Right renal pelvis (tissue), 4 donors: ENCODE measurements at places on chromosomes 16 and 17.

DNA sequence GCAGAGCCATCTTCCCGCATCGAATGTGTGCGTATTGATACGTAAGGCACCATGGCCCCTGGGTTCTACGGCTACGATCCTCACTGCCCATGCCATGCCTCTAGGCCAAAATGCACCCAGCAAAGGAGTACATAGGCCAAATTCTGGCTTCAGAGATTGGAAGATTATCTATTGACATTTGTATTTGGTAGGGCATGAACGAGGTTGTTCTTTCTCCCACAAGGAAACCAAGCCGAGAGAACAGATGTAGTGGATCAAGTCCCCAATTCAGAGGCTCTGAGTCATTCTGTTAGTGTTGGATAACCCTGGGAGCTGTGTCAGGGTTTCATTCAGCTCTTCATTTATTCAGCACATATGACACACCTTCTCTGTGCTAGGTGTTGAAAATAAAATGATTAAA lies 36.5 kb downstream of the HOXB1 start:
- no peak for DNase-seq

- DNase-seq, result peak; percentile 86
These were observed at the start of gene RAB34 for GRCh38 chr17:28717578-28718332. RAB34 (minus strand) TSS chr17:28717868; CDS start chr17:28717266, 602 bp downstream.

DNA sequence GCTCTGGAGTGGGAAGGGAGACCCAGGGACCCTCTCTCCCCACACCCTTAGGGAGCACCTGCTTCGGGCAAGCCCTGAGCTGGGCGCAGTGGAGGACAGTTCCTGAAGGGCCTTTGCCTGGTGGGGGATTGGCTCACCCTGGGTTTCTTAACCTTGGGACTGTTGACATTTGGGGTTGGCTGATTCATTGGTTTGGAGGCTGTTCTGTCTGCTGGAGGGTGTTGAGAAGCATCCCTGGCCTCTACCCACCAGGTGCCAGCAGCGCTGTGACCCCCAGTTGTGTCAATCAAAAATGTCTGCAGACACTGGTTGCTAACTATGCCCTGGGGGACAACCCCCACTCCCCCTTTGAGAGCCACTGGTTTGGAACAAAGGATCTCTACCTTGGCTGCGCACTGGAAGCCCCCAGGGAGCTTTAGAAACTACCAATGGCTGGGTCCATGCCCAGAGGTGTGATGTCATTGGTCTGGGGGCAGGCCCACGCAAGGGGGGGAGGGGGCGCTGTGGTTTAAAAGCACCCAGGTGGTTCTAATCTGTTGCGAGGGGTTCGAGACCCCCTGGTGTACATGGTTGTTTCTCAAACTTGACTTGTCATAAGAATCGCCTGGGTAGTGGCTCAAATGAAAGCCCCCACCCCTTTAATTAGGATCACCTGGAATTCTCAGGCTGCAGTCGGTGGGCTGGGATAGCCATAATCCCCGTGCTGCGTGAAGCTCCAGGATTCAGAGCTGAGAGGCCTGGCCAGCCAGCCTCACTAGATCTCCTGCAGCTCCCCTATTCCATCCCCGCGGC lies 151.9 kb upstream of the GSE1 start:
- DNase-seq, result no peak

DNA sequence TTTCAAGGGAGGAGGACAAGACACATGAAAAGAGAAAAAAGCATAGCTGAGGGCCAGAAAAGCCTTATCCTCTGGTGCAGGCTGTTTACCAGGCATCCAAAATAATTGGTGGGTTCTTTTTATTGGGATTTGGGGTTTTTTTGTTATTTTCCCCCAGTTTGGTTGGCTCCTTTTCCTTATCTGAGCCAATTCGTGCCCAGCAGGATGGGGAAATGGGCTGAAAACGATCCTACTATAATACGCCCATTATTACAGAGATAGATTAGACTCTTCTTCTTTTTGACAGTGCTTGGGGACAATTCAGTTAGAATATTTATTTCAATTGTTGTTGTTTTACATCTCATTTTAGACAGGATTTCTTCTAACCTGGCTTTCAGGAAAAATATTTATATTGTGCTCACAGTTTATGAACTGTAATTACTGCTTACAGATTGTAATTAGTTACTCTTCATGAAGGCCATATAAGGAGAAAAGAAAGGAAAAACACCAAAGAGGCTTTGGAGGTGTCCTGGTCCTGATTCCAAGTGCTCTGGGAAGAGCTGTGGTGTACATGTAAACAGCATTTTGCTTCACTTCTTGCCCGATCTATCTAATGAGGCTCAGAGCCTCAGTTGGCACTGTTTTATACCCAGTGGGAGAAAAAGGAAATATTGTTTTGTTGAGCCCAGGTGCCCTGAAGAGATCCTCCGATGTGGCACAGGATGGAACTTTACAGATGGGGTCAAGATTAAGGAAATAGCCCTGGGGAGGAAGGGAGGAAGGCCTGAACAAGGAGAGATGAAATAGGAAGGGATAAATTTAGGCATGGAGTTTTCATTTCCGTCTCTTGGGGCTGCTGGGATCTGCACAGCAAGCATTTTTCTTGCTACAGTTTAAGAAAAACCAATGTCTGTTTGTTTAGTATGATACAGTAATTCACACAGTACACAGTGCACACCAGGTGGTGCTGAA lies 611 bp upstream of the ANKRD40 start:
- no peak for DNase-seq

DNA sequence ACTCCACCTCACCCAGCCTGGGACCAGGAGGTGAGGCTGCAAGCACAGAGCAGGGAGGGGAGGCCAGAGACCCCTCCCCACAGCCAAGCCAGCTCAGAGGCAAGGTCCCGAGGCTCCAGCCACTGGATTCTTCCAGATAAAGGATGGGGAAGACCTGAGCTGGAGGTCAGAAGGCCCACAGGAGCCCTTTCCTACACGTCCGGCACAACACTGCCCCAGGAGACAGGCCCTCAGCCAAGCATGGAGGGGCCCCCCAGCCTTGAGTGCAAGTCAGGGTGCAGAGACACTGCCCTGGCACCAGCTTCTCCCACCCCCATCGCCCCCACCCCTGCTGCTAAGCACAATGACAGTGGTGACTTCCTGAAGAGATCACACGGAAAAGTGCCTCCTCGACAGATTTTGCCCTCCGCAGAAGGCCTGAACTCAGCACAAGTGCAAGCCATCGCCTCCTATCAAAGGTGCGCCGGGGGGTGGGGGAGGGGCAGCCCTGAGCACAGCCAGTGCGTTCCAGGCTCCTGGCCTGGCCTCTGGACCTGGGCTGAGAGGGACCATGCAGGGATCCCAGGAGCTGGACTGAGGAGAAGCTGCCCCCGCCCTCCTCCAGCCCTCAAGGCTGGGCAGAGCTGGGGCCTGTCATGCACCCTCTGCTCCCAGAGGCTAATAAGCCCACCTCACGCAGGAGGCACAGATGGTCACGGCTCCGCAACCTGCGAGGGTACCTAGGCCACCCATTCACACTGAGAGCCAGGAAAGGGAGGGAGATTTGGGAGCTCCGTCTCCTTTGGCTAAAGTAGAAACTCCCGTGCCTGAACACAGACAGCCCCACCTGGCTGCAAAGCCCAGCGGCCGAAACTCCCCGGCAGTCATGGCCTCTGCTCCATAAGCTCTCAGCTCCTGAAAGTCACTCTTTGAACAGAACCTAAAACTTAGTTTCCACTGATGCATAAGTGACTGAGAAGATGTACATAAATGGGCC lies 2.7 kb downstream of the MAFG start:
- no peak for DNase-seq
